Stimulated activated CD8-positive, alpha-beta memory T cell treated with anti-CD3 and anti-CD28 coated beads, Interleukin-4, amount 100 ng/mL, for 4 hours (primary cell): ENCODE measurements at places on chromosomes 7 and 10.

DNA sequence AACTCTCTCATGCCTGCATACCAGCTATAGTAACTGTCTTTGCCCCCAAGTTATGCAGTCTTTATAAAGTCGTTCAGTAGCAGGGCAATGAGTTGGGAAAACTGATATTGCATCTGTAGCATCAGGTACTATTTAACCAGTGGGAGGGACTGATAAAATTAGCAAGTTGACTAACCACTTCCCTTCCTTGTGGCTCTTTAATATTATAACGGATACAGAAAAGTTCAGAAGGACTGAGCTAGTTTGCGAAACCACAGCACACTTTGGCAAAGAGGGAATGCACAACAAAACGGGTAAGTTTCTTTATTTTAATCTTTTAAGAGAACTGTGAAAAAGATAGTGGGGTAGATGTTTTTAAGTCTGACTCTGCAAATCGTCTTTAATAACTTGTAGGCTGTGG, 205.3 kb upstream of the HDAC9 start:
- DNase-seq: no peak

- DNase-seq: no peak
Measured at GRCh38 chr10:16458166-16458955, 21.6 kb downstream of the PTER start.

GRCh38 chr10:34102893-34103506, 712.1 kb downstream of the PARD3 start:
- no peak for DNase-seq

DNA sequence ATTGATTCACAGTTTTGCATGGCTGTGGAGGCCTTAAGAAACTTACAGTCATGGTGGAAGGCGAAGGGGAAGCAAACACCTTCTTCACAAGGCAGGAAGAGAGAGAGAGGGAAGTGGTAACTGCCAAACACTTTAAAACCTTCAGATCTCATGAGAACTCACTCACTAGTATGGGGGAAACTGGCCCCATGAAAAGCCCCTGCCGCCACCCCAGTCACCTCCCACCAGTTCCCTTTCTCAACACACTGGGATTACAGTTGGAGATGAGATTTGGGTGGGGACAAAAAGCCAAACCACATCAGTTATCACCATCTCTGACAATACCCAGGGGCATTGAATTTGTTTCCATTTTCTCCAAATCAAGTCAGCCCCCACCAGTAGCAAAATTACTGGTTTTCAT, 740.4 kb downstream of the GATA3 start:
- no peak for DNase-seq

- DNase-seq: no peak
Measured at GRCh38 chr7:2908103-2908683, 64.1 kb upstream of the GNA12 start.

DNA sequence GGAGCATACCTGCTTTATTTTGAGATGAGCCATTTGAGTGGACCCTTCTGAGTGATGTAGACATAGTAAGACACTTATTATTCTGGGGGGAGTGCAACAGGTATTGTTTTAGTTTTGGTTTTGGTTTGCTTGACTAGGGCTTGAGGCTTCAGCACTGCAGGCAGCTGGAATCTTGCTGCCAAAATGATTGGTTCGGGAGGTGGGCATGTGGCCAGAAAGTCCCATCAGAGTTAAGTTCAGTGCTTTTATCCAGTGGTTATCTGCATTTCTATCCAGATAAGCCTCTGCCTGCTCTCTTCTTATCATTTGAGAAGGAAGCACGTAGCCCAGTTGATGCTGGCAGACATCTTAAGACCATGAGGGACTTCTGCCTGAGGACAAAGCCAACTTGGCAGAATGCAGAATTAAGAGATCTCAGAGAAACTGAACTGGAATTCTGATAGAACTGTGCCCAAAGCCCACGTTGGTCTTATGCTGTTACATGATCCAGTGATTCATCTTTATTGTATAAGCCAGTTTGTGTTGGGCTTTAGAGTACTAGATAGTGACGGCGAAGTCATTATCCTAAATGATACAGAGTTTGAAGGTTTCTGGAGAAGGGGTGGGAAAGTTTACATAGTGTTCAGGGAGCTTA, 9.6 kb upstream of the JAZF1 start:
- DNase-seq: no peak

GRCh38 chr7:55108818-55109217, 90.0 kb downstream of the EGFR start:
- DNase-seq: no peak

- no peak for DNase-seq
Measured at GRCh38 chr7:28811008-28811407, 147.1 kb downstream of the TRIL start.

- no peak for DNase-seq
Measured at GRCh38 chr7:128030263-128030653, 979 bp downstream of the LRRC4 start.

- DNase-seq: no peak
Measured at GRCh38 chr7:139825666-139826290, 3.3 kb upstream of the TBXAS1 start.

- DNase-seq: no peak
Measured at GRCh38 chr7:24922099-24922773, 57.7 kb downstream of the OSBPL3 start.

DNA sequence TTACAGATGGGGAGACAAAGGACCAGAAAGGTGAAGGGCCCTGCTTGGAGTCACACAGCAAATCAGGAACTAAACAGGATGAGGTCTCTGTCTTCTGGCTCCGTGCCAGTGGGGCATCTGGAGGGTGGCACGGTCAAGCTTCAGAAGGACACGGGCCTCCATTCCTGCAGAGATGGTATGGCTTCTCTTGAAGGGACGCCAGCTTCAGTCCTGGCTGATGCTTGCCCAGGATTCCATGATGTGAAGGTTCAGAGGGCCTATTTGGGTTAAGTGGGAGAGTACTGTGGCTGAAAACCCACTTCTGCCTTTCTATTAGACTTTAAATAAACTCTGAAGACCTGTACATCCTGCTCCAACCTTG, 6.1 kb downstream of the RAMP3 start:
- DNase-seq: no peak

DNA sequence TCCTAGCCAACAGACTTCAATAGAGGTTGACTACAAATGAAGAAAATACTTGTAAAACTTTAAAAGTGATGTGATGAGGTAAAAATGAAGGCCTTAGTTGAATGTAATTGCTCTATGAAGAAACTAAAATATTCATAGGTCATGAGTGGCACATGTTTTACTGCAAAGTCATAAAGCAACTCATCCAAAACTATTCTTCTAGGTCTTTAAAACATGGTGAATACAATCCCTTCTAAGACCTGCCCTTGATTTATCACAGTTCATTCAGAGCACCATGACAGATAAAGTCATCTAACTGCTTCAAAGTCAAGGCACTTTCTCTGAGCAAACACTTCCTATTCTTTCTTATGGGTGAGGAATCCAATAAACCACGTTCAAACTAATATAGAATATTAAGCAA, 713.5 kb downstream of the SORCS1 start:
- DNase-seq: no peak

GRCh38 chr7:123625254-123625653, 23.6 kb downstream of the ASB15 start:
- DNase-seq: no peak

- DNase-seq: no peak
Measured at GRCh38 chr7:7569081-7569527, 2.4 kb downstream of the MIOS start.

- DNase-seq: no peak
Measured at GRCh38 chr10:93384006-93384405, 98.1 kb downstream of the MYOF start.

- no peak for DNase-seq
Measured at GRCh38 chr10:123784646-123785045, 107.0 kb downstream of the CPXM2 start.

- no peak for DNase-seq
Measured at GRCh38 chr7:52857367-52857766, 178.1 kb upstream of the POM121L12 start.

GRCh38 chr10:128003521-128003920, 96.6 kb downstream of the PTPRE start:
- DNase-seq: no peak

DNA sequence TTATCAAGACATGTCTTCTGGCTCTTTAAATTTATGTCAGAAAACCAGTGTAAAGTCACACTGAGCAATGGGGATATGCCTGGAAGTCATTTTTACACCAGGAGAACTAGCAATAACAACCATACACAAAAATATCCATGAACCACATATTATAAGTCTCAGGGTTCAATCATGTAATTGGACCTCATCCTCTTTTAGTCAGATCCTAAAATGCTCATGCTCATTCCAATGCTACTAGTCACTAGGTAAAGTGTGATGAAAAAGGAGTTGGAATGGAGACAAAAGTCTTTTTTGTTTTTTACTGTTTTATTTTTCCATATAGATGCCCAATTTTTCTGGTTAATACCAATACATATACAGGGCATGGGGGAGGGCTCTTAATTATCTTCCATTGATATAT, 306.1 kb downstream of the DGKB start:
- DNase-seq: no peak

DNA sequence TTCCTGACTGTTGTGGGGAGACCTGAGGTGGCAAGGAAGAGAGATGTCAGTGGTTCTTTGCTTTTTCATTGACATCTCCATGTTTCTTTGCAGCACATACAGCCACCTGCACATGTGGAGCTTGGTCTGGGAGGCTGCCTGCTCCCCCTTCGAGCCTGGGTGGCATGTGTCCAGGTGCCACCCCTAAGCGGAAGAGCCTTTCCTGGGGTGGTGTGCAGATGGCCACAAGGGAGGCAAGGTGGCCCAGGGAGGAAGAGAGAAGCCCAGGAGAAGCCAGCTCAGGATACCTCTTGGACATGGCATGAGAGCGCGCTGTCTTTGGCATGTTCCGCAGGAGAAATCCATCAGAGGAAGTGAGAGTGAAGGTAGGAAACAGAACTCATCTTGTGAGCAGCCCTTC, 105.9 kb upstream of the NPTX2 start:
- DNase-seq: no peak

DNA sequence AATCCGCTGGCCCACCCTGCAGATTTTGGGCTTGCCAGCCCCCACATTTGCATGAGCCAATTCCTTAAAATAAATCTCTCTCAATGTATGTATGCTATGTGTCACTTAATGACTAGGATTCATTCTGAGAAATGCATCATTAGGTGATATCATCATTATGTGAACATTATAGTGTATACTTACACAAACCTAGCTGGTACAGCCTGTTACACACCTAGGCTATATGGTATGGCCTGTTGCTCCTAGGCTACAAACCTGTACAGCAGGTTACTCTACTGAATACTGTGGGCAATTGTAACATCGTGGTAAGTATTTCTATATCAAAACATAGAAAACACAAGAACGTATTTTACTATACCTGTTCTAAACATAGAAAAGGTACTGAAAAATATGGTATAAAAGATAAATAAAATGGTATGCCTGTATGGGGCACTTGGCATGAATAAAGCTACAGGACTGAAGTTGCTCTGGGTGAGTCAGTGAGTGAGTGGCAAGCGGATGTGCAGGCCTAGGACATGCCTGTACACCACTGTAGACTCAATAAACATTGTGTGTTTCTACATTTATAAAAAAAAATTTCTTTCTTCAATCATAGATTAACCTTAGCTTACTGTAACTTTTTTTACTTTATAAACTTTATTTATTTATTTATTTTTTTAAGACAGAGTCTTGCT, 135.9 kb downstream of the ABCA13 start:
- no peak for DNase-seq

DNA sequence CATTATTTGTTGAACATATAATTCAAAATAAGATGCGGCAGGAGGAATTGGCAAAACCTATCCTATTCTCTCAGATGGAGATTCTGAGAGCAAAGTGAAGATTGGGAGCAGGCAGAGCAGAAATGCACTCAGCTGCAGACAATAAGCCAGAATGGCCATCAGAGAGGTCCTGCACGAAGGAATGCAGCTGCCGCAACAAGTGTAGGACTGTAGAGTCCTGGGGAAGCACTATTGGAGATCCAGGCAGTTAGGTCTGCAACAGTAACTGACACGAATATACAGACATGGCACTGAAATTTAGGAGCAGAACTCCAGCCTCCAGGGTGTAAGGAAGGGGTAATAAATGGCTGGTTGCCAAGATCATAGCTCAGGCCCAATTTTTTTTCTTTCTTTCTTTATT, 10.4 kb upstream of the COL1A2 start:
- no peak for DNase-seq

- DNase-seq: no peak
Measured at GRCh38 chr7:28686418-28686800, 271.7 kb downstream of the TRIL start.

DNA sequence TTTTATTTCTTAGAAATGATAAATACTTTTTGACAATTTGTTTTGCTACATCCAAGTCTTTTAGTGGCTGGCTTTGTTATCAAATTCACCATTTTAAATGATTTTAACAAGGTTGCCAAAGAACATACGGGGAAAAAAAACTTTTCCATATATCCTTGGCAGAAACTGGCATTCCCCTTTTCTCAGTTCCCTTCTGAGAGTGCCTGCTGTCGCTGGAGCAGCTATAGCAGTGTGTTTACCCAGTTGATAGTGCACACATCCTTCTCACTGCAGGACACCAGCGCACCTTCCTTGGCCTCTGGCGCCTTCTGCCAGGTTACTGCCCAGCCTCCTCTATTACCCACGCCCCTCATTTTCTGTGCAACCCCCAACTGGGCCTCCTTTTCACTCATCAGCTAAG, 94.1 kb downstream of the ALOX5 start:
- DNase-seq: no peak

DNA sequence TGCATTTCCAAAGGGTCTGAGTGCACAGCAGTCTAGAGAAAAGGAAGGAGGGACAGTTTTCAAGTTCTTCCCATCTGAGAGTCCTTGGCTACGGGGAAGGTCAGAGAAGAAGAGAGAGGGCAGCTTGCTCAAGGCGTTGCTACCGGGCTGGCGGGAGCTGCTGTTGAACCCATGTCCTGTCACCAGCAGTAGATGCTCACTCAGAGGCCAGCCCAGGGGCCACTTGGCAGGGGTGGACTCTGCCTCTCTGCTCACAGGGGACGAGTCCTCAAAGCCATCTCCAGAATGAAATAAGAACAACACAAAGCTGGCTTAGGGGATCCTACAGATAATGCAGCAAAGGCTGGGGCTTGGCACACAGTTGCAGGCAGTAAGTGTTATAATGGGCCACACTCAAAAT, 231.5 kb downstream of the TNS3 start:
- DNase-seq: no peak

- no peak for DNase-seq
Measured at GRCh38 chr10:46220872-46221538, 65.8 kb upstream of the ANTXRL start.

GRCh38 chr10:132308587-132309470, 1.1 kb upstream of the STK32C start:
- no peak for DNase-seq
